ENCODE measurements at places on chromosomes 5 and 9. TPM values are rescaled to one million over a fixed set of nuclear protein-coding genes. Genes with fewer than 3 reads are reported as not detected.

Gene SPINK1
- not detected for total RNA-seq

Gene SLC45A2
- not detected for total RNA-seq

Gene TRIP13
- total RNA-seq, result 25.1 TPM

Gene SELENOP
- 63.1 TPM for total RNA-seq

Gene SLC34A3
- not detected for total RNA-seq

Gene GARIN3
- not detected for total RNA-seq

Gene PDE8B
- not detected for total RNA-seq

Gene C9
- 0.57 TPM for total RNA-seq

Gene GOLM1
- 35.1 TPM for total RNA-seq

Gene HCN1
- total RNA-seq, result not detected

Gene SIGMAR1
- total RNA-seq, result 48.1 TPM

Gene DIRAS2
- not detected for total RNA-seq

Gene KIF4B
- total RNA-seq, result 0.38 TPM

Gene PALM2AKAP2
- 0.06 TPM for total RNA-seq

Gene SLC36A2
- total RNA-seq, result not detected

Gene SPRY4
- total RNA-seq, result 11.3 TPM

Measured in bladder microvascular endothelial cell (primary cell).